Stimulated activated CD8-positive, alpha-beta memory T cell treated with anti-CD3 and anti-CD28 coated beads, Interleukin-15, amount 100 ng/mL, for 4 hours (primary cell): ENCODE measurements at places on chromosomes 5 and 9.

- no peak for DNase-seq
These were observed 34.0 kb downstream of the ADAM19 start for GRCh38 chr5:157541447-157542118.

DNA sequence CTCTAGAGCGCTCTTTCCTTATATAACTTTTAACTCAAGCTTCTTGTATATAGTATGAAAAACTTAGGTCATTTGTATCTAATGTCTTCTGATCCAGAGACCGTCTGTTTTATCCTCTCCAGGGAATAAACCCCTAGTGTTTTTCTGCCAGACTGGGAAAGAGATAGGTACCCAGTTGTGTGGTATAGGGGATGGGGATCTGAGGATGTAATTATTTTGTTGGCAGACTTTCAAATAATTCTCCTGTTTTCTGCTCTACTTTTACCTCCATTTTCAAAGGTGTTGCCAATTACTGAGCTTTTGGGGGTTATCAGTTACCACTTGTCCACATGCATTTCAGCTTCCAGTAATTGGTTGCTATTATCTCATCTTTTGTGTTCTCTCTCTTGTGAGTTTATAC lies 17.9 kb downstream of the CCDC171 start:
- DNase-seq: no peak

DNA sequence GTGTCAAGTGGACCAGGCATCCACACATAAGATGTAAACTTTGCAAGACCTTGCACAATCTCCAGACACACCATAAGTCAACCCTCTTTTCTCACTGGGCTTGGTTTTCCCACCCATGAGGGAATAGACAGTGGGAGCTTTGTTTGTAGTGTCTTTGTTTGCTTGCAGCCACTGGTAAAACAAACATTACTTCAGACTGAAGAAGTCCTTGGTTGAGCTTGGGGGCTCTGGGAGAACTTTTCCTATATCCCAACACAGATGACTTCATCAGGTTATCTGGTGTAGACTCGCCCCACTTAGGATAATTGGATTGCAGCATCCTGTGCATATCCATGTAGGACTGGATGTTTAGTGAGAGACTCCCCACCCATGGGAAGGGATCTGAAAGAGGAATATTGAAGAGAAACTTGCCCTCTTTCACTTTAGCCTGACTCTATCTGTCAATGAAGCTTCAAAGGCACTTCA lies 11.5 kb upstream of the ADGRV1 start:
- no peak for DNase-seq

GRCh38 chr9:81844131-81844567 lies 84.1 kb upstream of the SPATA31D4 start:
- DNase-seq: no peak

GRCh38 chr9:96888591-96888990 lies 34.3 kb upstream of the ZNF782 start:
- no peak for DNase-seq

GRCh38 chr5:82656341-82656761 lies 378.2 kb upstream of the RPS23 start:
- no peak for DNase-seq

DNA sequence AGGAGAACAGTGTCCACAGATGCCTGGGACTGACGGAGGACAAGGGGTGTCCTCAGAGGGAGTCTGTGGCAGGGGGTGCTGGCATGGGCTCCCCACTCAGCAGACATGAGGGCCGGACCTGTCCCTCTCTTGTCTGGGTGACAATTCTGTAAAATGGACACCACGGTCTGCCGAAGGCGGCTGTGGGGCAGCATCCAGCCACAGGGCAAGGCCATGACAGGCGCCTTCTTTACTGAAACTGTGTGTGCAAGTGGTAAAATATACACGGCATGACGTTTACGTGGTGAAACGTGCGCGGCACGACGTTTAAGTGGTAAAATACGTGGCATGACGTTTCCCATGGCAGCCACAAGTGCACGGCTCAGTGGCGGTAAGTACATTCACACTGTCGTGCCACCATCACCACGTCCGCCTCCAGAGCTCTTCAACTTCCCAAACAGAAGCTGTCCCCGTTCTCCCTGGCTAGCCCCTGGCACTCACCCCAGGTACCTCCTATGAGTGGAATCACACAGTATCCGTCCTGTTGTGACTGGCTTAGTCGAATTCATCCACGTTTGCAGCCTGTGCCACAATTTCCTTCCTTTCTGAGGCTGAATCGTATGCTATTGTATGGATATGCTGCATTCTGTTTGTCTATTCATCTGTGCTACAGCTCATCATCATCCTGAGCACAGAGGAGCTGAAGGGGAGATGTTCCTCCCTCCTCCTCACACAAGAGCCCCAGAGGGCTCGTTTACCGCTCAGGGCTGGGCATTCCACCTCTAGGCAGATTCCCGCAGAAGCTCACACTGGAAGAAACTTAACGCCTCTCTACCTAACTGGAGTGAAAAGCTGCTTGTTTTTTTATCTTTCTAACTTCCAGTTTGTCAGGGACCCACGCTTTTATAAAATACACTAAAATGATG lies 52.5 kb downstream of the COL23A1 start:
- DNase-seq: no peak

- no peak for DNase-seq
These were observed 333.2 kb upstream of the IRX1 start for GRCh38 chr5:3262451-3262850.

GRCh38 chr9:130290291-130291181 lies 25.0 kb downstream of the HMCN2 start:
- DNase-seq: no peak

GRCh38 chr5:27748847-27749246 lies 710.5 kb upstream of the CDH9 start:
- DNase-seq: no peak

DNA sequence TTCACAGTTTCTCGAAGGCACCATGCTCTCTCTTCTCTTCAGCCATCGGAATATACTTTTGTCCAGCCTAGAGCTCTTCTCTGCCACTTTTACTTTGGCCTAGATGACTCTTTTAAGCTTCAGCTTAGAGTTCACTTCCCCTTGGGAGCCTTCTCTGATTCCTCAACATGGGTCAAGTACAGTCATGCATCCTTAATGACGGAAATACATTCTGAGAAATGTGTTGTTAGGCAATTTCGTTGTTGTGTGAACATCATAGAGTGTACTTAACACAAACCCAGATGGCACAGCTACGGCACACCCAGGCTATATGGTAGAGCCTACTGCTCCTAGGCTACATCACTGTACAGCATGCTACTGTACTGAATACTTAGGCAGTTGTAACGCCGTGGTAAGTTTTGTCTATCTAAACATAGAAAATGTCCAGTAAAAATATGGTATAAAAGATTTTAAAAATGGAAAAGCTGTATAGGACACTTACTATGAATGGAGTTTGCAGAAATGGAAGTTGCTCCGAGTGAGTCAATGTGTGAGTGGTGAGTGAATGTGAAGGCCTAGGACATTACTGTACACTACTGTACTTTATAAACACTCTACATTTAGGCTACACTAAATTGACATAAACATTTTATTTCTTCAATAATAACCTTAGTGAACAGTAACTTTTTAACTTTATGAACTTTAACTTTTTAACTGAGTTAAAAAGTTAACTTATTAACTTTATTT lies 15.1 kb upstream of the TNFSF15 start:
- no peak for DNase-seq

DNA sequence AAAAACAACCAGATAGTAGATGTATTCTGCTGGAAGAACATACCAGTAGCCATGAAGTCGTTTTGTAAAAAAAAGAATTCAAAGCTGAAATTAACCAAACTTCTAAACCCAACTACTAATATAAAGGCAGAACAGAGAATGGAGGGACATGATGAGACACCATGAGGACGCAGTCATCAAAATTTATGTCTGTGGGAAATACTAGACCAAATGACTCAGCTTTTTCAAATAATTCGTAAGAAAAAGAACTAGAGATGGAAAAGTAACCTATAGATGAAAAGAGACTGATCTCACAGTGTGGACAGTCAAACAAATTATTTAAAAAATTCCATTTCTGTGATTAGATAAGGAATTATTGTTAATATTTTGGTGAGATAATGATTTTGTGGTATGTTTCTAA lies 10.3 kb downstream of the TTC23L start:
- no peak for DNase-seq

GRCh38 chr5:164052536-164053093 lies 547.2 kb downstream of the MAT2B start:
- DNase-seq: no peak

- DNase-seq: no peak
These were observed 22.0 kb downstream of the DDX31 start for GRCh38 chr9:132647806-132648205.

DNA sequence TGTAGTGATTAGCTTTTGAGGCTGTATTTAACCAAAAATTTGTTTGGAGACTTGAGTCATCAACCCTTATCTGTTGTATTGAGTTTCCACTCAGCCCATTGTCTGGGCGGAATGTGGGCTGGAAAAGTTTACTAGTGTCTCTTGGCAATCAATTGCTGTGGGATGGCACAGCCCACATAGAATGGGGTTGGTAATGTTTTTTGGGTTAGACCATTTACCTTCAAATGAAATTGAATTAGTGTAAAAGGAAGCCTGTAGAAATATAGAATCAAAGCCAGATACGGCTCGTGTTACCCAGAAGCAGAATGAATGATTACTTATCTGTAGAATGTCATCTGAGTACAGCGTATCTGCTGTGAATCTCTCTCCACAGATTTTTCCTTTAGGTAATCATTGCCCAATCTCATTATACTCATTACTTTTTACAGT lies 142.9 kb downstream of the AOPEP start:
- no peak for DNase-seq

GRCh38 chr5:96374653-96375052 lies 58.4 kb downstream of the PCSK1 start:
- DNase-seq: no peak

GRCh38 chr5:42228279-42228678 lies 195.0 kb upstream of the GHR start:
- no peak for DNase-seq

GRCh38 chr5:38997591-38997990 lies 76.6 kb downstream of the RICTOR start:
- DNase-seq: no peak

- no peak for DNase-seq
These were observed 29.3 kb downstream of the TUT7 start for GRCh38 chr9:86324901-86325300.

DNA sequence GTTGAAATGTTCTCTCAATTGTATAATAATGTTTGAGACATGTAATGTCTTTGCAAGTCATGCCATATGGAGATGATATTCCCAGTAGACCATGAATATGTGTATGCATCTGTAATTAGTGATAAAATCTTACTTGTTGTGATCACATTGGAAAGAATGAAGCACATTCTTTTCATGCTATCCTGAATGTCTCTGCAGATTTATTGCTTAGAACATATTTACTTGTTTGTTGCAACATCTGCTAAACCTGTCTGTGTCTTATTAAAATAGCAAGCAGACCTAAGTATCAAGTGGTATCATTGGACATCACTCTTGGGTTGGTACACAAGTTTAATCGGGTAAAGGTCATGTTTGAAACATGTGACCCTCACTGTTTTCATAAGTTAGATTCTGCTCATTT lies 265.5 kb upstream of the CD180 start:
- DNase-seq: no peak

- no peak for DNase-seq
These were observed 191.8 kb downstream of the ESM1 start for GRCh38 chr5:54793468-54794134.

DNA sequence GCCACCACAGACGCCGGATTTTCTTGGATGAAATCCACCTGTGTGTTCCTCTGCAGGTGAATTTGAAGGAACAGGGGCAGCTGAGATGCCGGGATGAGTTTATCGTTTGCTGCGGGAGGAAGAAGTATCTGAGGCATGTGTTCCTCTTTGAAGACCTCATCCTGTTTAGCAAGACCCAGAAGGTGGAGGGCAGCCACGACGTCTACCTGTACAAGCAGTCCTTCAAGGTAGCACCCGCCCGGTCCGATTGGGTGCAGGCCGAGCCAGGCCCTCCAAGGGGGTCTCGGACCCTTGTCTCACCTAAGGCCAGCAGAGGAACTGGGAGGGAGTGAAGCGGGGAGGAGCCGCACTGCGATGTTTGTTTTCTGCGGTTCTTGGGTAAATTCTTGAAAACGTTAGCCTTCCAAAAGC lies 18.4 kb upstream of the LRRC14B start:
- no peak for DNase-seq

DNA sequence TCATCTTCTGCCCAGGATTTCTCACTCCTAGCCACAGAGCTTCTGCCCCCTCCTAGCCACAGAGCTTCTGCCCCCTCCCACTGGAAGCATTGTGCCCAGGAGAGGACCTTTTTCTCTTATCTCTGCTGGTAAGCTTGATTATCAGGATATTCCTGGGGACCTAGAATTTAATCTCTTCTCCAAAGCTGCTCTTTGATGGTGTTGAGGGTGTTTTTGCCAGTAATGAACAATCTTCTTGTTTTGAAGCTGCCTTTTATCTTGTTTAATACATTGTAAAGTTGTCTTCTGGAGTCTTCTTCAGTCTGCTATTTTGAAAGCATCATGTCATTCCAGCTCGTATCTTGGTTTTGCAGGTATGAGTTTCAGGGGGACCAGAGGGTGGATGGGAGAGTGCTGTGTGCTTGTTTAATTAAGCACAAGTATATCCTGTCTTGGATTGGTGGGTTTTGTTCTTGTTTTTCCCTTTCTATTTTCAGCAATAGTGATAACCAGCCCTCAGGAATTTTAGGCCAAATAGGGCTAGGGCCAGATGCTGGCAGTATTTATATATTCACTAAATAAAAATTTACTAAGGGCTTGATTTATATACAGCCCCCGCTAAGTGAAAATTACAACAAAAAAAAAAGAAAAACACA lies 214.0 kb upstream of the DMRT1 start:
- DNase-seq: no peak

DNA sequence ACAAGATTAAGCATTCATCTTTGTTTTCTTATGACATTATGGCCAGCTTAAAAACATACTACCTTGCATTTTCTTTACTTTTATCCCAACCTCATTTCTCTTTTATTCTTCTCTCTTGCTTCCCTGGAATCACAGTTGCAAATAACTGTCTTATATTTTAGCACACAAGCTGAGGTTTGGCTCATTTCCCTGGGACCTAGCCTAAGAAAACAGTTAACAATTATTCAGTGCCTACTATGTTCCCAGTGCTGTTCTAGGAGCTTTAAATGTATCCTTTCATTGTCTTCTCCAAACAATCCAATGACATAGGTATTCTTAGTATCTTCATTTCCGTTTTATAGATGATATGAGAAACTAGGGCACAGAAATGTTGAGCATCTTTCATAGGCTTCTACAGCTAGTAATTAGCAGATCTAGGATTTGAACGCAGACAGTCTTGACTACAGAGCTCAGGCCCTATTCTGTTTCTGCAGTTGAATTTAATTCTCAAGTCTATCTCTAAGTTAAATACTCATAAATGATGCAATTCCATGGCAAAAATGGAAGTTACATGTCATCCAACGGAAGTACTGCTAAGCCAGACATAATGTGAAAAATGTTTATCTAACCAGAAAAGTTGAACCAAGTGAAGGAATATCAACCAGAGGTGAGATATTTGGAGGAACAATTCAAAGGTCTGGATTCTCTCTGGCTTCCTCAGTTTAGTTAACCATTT lies 52.3 kb upstream of the MTAP start:
- DNase-seq: no peak
